ENCODE measurements at places on chromosomes 2 and 18.

DNA sequence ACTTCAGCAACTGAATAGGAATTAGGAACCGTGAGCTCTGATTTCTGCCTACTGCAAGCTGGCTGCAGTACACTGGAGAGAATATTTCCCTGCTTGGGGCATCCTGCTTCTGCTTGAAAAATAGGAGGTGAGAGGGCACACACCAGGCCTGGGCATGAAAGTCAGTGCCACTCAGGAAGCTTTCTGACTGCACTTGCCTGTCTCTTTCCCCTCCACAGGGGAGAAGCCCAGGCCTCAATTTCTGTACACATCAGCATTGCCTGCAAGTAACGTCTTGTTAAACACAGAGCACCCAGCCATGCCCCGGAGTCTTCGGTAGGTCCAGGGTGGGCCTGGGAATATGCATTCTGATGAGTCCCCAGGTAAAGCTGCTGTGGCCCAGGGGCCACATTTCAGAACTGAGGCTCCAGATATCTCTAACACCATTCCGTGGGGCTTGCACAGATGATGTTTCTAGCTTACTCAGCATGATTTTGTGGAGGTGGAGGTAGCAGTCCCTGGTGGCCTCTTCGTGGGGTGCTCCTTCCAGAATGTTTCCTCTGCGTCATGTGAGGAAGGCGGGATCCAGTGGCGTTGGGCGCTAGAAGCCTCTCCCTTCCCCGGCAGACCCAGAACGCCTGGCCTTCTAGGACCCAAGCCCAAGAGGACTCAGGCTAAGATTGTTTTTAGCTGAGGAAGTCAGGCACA, 114.1 kb downstream of the ZBTB7C start:
- no peak for DNase-seq

- no peak for DNase-seq
Observed at GRCh38 chr2:57523304-57523703, 523.3 kb upstream of the VRK2 start.

DNA sequence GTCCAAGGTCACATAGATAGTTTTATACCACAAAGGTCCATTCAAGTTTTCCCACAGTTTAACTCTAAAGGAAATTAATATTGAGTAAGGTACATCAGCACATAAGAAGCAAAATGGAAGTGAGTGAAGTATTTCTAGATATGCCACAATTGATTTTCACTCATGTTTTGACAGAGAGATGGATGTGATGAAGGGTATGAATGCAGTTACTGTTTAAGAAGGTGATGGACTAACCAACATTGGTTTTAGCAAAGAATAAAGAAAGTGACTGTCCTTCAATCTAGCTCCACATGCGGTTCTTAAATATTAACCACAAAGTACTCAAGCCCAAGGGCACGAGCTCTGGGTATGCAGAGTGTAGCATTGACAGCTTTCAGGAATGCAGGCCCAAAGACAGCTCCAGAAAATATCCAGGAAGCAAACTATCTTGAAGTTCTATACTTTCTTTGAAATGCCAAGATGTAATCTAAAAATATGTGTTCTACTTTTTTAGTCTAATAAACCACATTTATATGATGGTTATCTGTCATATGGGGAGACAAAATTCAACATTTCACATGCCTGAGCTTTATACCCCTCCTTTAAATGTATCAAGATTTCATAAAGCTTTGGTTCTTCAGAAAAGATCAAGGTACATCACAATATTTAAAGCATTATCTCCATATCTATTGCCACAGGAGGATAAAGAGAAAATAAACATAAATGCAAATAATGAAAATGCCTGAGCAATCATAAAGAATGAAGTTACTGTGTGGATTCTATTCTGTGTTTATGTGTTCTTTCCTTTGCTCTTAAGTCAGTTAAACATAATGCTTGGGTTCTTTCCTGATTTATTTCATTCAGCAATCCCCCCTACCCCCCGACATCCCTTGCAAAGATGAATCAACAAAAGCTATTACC, 6.7 kb upstream of the SCN1A start:
- no peak for DNase-seq

GRCh38 chr18:46158499-46158898, 54.3 kb downstream of the HAUS1 start:
- DNase-seq: peak; percentile 34

DNA sequence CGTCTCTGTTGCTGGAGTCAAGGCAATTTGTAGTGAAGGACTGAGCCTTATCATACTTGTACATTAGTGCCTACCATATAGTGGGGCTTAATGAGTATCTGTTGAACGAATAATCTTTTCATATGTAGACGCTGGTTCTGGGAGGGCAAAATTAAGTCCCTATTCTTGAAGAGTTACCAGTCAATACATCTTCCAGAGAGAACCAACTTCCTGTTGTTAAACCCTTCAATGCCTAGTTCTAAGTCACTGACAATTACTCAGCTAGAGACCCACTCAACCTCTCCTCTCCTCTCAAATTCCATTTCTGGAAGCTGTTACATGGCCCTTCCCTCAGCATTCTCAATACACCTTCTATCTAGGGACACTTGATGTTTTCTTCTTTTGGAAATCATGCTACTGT, 1.1 kb upstream of the MOB4 start:
- no peak for DNase-seq

DNA sequence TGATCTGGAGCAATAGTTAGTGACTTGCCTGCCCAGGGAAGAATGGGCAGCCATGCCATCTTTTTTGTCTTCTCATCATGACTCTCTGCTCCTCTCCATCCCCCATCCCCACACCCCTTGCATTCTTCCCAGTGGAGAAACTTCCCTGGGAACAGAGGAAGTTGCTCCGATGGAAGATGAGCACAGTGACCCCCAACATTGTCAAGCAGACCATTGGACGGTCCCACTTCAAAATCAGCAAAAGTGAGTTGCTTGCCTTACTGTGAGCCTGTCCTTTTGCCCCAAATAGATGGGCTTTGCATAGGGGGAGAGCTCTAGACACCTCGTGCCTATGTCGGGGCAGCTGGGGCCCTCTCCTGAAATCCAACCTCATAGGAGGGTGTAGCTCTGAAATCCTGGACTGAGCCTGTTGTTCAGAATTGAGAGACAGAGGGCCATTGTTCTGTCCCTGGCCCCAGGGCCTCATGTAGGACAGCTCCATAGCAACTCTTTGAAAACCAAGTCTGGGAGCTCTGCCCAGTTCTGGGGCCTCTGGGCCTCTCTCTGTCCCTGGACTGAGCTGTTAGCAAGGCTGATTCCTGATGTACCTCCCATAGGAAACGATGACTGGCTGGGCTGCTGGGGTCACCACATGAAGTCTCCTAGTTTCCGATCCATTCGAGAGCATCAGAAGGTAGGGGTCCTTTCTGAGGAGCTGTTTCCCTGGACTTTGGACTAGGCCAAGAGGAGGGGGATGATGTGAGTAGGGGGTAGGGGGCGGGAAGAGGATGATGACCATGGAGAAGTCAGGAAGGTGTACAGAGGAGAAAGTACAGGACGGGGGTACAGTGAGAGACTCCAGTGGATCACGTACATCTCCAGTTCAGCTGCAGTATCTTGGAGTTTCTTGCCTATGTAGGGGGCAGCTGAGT, 35.2 kb downstream of the TTLL4 start:
- DNase-seq: no peak

GRCh38 chr18:51754566-51754965, 557.1 kb upstream of the MEX3C start:
- DNase-seq: no peak

- no peak for DNase-seq
Observed at GRCh38 chr2:142840436-142840835, 37.0 kb upstream of the KYNU start.

GRCh38 chr18:35415511-35416073, 38.5 kb upstream of the ZNF396 start:
- peak; percentile 47 for DNase-seq

DNA sequence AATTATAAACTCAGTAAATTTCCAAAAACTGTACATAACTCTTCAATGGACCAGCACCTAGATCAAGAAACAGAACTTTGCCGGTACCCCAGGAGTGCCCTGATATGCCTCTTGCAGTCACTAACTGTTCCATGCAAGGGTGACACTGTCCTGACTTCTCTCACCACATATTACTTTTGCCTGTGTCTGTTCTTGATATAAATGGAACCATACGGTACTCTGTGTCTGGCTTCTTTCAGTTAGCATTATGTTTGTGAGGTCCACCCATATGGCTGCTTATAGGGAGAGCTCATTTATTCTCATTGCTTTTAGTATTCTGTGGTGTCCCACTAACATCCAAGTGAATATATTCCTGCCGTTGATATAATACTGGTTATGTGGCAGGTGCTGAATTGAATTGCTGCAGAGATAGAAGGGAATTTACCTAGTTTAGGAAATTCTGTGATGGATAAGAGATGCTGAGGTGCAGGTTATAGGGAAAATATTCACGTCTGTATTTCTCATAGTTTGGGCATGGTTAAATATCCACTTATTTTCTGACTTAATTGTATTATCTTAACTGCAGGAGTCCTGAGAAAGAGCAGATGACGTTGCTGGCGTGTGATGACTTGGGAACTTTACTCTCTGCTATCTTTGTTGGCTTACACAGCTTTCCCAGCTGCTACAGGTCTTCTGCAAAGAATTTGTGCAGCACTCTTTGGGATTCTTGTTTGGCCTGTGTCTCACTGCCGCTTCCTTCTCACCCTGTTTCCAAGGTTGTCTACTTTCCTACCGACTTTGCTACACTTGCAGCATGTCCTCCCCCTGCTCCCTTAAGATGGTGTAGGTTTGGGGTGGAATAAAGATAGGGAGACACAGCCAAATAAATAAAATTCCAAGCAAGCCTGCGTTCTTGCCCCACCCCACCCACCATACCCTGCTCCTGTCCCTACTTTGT, 107.9 kb downstream of the MAP4K4 start:
- peak; percentile 51 for DNase-seq

- no peak for DNase-seq
Observed at GRCh38 chr2:86821306-86821705, 30.6 kb upstream of the CD8A start.

DNA sequence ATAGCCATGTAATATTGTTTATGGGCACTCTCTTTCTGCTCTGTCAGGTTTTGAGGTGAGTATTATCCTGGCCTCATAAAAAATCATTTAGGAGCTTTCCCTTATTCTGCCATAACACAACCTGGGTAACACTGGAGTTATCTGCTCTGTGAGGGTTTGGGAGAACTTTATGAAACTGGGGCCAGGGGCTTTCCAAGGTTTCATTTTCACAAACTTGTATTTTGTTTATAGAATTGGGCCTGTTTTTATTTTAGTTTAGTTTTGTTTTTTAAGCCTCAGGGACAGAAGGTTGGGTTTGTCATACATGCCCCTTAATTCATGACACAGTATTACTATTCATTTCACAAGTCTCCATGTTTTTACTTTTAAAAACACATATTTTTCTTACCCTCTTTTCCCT, 83.5 kb downstream of the IRS1 start:
- no peak for DNase-seq

DNA sequence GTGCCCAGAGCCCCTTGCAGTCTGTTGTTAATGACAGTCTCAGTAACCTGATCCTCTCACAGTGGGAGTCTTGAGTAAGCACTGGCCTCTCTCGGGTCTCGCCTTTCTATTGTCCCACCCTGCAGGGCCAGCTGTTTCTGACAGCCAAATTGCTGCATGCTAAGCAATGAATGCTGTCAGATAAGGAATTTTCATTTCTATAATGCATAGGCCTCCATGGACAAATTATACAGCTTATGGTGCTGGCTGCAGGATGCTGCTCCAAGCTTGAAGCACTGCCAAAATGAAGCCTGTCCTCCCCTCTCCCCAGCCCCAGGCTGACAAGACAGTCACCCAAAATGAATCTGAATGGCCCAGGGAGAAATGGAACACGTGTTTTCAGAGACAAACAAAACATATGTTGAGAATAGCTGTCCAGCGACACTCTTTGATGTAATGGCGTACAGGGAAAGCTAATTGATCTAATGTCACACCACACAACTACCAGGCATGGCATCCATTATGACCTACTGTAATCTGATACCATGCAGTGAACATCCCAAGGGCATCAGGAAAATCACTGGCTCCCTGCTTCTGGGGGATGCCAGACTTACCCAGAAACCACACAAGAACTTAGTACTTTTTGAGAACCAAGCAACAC, 36.8 kb downstream of the ACVR1 start:
- peak; percentile 85 for DNase-seq

- no peak for DNase-seq
Observed at GRCh38 chr2:202378001-202378400, 1.9 kb downstream of the BMPR2 start.

DNA sequence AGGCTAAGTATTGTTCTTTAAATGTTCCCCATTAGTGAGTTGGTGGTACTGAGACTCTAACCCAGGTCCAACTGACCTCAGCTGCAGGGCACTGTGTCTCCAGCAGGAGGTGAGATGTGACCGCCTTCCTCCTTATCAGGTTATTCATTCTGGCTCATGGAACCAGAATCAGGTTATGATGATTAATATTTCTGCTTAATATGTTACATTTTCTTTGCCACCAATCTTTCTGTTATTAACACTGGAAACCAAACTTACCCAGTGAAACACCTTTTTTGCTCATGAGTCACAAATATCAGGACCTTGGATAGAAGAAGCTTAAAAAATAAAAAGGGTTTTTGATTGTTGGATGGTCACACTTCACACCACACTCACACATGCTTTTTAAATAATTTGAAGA, 85.4 kb downstream of the DPP4 start:
- DNase-seq: no peak

DNA sequence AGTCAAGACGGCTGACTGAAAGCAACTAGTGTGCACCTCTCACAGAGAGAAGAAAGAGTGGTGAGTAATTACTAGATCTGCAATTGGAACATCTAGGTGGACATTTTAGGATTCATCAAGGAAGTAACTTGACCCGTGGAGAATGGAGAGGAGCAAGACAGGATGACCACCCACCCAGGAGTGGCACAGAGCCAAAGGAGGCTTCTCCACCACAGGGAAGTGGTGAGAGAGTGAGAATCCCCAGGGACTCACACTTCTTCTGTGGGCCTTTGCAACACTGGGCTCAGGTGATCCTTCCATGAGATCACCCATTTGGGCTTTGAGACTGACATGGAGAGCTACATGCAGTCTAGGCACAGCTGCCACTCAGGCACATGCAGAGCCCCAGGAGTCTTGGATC, 132.8 kb upstream of the GALNT5 start:
- peak; percentile 1 for DNase-seq

DNA sequence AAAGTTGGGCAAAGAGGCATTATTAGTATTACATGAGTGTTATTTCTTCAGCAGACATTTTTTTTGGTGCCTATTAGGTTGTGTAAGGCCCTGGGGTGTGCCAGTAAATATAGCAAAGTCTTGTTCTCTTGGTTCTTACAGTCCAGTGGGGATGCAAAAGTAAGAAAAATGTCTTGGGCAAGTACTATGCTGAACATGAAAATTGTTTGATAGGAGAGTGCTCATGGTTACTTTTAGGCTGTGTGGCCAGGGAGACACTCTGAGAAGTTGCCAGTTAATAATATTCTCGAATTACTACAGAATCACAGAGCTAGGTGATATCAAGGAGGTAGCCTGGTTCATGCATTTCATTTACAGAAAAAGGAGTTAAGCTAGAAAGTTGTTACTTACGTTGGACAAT, 1.9 kb downstream of the AGFG1 start:
- no peak for DNase-seq

GRCh38 chr2:82803307-82803706, 1655.8 kb downstream of the SUCLG1 start:
- DNase-seq: no peak
